ENCODE measurements at places on chromosomes 3 and 15.

GRCh38 chr15:89781055-89781454 lies 4.9 kb downstream of the MESP2 start:
- DNase-seq: no peak

DNA sequence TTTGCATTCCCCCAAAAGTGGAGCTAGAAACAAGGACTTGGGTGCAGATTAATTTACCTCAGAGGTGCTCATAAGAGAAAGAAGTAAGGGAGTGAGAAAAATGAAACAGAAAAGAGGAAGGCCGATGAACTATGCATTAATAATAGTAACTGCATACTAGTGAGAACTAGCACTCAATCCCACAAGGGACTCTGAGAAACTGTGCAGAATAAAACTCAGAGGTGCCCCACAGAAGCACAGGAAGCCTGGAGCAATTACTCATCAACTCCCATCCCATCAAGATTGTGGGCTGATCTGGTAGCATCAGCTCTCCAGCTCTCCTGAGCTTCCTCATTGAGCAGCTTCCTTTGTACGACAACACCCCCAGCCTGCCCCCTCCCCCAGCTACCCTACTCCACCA lies 50.8 kb downstream of the CLDN18 start:
- no peak for DNase-seq

DNA sequence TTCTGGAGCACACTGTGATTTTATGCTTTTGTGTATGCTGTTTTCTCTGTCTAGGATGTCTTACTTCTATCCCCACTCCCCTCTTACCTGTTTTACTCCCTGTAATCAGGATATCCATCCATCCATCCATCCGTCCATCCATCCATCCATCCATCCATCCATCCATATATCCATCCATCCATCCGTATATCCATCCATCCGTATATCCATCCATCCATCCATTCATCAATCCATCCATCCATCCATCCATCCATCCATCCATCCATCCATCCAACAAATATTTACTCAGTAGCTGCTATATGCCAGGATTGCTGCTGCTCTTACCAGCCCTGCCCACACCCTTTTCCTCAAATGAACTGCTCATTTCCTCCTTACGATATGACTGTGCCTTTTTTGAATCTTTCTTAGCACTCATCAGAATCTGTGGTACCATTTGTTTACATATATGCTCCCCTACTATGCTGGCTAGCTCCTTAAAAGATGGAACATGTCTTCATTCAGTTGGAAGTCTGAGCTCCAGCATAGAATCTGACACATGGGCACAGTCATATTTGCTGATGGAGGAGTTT lies 35.2 kb downstream of the USP13 start:
- DNase-seq: no peak

DNA sequence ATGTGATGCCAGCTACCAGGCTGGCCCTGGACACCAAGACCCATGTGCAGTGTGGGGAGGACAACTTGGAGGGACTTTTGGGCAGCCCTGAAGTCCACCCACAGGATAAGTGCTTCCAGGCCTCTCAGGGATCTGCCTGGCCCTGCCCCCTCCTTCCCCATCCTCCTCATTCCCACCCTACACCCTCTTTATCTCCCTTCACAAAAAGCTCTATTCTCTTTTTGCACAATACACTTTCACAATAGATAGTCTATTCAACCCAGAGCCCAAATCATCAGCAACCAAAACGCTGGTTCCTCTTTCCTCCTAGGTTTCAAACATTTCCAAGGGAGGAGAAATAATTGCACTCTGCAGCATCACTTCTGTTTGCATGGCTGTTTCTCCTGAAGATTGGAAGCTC lies 7.8 kb upstream of the ZNF710 start:
- no peak for DNase-seq

DNA sequence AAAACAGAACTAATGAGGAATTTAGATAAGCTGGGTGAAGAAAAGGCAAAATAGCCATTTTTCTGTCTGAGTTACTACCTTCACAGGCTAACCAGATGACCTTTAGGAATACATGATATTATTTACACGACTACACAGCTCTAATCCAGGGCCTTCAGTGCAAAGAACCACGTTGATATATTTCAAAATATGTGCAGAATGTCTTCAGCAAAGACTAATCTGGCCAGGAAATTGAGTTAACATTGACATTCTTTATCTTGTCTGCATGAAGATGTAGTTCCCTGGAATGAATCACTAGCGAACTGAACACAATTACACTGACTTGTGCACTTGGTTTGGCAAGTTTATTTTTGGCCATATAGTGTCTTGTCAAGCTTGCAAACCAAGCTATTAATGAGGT lies 41.5 kb downstream of the PDHB start:
- no peak for DNase-seq

GRCh38 chr3:133865136-133865855 lies 30.4 kb downstream of the RAB6B start:
- DNase-seq: no peak

GRCh38 chr3:52298149-52299098 lies 10.8 kb downstream of the GLYCTK start:
- DNase-seq: no peak

- no peak for DNase-seq
These were observed 713.1 kb downstream of the SI start for GRCh38 chr3:164365242-164365641.

- peak; percentile 56 for DNase-seq
These were observed 76.4 kb downstream of the BBX start for GRCh38 chr3:107598926-107599771.

DNA sequence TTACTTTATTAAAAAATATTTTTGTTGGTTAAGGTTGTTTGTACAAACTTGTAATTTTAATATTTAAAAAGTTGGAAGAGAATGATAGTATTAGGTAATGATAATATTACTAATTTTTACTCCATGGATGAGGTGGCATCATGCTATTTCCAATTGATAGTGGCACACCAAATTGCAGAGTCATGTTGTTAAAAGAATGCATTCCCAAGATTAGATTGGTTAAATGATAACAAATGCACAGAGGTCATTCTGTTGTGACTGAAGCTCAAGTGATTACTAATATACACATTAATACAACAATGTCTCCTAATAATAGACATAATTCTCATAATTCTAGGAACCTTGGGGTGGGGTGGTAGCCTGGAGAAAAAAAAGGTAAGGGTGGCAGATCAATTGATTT lies 73.2 kb upstream of the ZBED2 start:
- DNase-seq: no peak

GRCh38 chr3:124885466-124886167 lies 1.5 kb downstream of the ITGB5 start:
- DNase-seq: peak; percentile 37

DNA sequence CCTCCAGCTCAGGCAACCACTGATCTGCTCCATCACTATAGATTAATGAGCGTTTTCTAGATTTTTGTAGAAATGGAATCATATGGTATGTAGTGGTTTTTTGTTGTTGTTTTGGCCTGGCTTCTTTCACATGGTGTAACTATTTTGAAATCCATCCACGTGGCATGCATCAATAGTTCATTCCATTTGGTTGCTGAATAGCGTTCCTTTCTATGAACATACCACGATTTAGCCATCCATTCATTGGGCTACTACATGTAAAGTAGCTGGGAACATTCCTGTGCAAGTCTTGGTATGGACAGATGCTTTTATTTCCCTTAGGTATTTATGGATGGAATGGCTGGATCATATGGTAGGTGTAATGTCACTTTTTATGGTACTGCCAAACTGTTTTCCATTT lies 10.7 kb upstream of the CHSY1 start:
- DNase-seq: no peak

GRCh38 chr15:60411774-60412425 lies 14.1 kb upstream of the ANXA2 start:
- DNase-seq: no peak

DNA sequence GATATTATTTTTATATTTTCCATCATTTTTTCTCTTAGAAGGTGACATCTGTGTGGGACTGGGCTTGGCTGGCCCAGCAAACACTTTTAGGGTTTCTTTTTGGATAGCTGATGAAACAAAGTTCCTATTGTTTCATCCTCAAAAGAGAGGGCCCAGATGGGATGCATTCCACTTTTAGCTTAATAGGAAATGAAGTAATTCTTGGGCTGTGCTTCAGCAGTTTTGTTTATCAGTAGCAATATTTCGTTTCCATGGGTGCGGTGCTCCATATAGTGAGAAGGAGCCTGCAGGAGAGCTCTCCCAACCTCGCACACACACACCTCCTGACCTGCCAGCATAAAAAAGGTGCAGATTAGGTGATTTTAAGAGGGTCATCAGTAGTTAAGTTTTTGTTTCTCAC lies 147.5 kb downstream of the AKAP13 start:
- no peak for DNase-seq

GRCh38 chr3:14253022-14253706 lies 74.5 kb downstream of the LSM3 start:
- DNase-seq: peak; percentile 63

- DNase-seq: peak; percentile 58
These were observed 339.0 kb upstream of the PROK2 start for GRCh38 chr3:72123908-72124441.

DNA sequence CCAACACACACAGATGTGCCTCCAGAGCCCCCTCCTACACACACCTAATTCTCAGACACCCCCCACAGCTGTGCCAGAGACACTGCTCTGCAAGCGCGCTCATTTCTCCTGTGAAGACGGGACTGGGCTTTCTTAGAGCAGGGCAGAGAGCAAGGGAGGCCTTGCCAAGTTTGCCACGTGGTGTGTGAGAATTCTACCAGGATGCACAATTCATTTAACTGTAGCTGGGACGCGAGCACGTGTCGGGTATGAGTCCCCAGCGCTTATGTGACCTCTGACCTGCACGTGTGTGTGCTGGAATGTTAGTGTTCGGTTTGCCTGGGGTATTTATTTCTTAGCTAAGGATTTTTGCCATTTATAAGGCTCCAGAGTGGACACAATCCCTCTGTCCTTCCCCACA lies 37.0 kb downstream of the FEM1B start:
- no peak for DNase-seq

DNA sequence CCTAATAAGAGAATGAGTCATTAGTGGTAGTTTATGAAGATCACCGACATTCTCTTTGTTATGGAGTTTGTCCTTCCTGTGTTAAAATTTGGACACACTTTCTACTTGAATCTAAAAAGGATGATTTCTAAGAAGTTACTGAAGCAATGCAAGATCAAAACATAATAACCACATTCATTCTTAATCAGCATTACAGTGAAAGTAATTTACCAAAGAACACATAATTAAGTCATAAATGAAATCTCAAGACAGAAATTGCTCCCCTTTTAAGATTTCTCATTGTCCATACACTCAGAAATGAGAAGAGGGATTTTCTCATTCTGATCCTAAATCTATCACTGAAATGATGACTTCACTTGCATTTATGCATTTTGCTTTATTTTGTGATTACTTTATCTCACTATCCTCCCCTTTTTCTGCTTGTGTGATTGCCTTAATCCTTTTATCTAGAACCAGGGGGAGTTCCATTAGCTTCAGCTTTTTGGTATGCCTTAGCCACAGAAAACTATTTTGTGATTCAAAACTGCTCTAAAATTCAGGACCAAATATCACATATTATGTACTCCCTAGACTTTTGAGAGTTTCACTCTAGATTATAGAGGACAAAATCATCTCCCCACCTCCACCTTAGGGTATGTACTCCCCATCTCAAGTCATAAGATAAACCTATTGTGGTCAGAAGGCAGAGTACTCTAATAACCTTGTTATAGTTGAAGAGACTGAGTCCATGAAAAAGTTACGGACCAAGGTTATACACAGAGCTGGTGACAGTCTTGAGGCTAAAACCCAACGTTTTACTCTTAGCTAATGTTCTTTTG lies 817.6 kb upstream of the CFAP20DC start:
- DNase-seq: no peak

- DNase-seq: no peak
These were observed 41.6 kb downstream of the FBXL2 start for GRCh38 chr3:33318710-33319380.

- DNase-seq: no peak
These were observed 208.1 kb downstream of the RBMS3 start for GRCh38 chr3:29488922-29489321.

- no peak for DNase-seq
These were observed 20.6 kb downstream of the NCK1 start for GRCh38 chr3:136882571-136882970.

- no peak for DNase-seq
These were observed 13.1 kb upstream of the CYP11A1 start for GRCh38 chr15:74380361-74381189.

GRCh38 chr3:34203386-34203785 lies 405.0 kb downstream of the PDCD6IP start:
- DNase-seq: no peak

- DNase-seq: no peak
These were observed 8.7 kb downstream of the ARHGAP31 start for GRCh38 chr3:119302697-119303551.

- DNase-seq: no peak
These were observed 610.2 kb downstream of the TBL1XR1 start for GRCh38 chr3:176587089-176587488.

GRCh38 chr3:56889131-56889530 lies 87.4 kb upstream of the ARHGEF3 start:
- DNase-seq: no peak

- DNase-seq: no peak
These were observed 317.5 kb upstream of the THRB start for GRCh38 chr3:24812116-24812515.

- no peak for DNase-seq
These were observed 22.5 kb upstream of the PARL start for GRCh38 chr3:183907176-183907575.

GRCh38 chr3:127210654-127210943 lies 17.7 kb downstream of the PRR23E start:
- no peak for DNase-seq

GRCh38 chr3:186821429-186822387 lies 15.4 kb upstream of the RFC4 start:
- peak; percentile 56 for DNase-seq

- peak; percentile 71 for DNase-seq
These were observed at the start of gene SYNM for GRCh38 chr15:99104788-99105513. Gene SYNM, plus strand, starts transcription at chr15:99105080. Its CDS starts 120 bp downstream, at chr15:99105200.

DNA sequence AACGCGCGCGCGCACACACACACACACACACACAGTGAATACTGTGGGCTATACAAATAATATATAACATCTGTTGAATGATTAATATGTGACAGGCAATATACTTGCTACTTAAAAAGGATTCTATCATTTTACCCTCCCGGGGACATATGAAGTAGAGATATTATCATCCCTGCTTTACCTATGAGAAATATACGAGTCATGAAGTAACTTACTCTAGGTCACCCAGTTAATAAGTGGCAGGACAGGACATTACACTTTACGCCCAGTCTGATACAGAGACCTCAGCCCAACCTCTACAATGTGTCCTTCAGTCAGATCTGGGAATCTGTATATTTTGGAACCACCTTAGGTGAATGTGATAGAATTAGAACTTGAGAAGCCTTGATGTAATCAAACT lies 55.4 kb downstream of the CCDC54 start:
- peak; percentile 48 for DNase-seq

DNA sequence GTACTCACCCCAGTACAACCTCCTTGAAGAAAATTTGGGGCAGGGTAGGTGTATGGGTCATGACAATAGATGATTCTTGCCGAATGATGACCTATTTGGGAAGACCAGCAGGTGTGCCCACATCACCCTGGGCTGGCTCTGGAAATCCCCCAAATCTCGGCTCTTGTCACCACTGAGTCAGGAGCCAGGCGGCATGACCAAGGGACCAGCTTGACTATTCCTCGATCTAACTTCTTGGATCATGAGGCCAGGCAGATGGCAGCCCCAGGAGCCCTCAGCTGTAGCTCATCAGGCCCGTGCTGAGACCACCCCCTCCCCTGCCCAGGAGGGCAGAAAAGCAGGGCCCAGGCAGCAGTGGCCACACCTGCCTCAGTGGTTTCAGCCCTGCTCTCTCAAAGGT lies 9.2 kb upstream of the MUC4 start:
- no peak for DNase-seq

- no peak for DNase-seq
These were observed 229.8 kb upstream of the PLSCR5 start for GRCh38 chr3:146834917-146835316.

Data from SW480 (cell line).